Motor neuron (in vitro differentiated cells): ENCODE measurements at places on chromosomes 5 and 9.

GRCh38 chr5:98638701-98639100 lies 134.8 kb upstream of the RGMB start:
- no peak for ATAC-seq

- no peak for ATAC-seq
These were observed 63.6 kb upstream of the SPEF2 start for GRCh38 chr5:35554016-35554415.

- ATAC-seq, result peak; percentile 76
These were observed 151.8 kb downstream of the HSPA4 start for GRCh38 chr5:133203317-133204305.

GRCh38 chr9:16364347-16364746 lies 506.1 kb downstream of the BNC2 start:
- ATAC-seq, result no peak

DNA sequence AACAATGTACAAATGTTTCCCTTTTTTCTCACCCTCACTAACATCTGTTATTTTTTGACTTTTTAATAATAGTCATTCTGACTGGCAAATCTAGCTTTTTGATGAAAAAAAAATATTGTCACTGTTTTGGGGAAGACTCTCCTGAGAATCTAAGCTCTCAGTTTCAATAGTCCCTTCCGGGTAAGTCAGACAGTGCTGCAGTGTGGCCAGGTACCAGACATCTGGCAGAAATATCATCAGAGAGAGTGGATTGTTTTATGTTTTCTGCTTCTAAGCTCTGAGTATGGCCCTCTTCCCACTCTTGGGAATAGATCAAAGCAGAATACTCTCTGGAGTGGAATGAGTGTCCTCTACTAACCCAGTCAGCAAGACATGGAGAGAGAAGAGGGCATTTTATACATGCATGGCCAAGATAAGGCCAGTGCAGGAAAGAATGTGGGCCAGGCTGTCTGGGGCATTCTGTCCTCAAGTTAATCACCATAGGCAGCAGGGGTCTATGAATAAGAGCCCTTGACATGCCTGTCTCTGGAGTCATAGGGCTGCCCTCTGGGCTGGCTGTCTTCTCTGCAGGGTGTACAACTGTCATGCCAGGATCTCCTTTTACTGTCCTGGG lies 38.5 kb upstream of the OR2S2 start:
- ATAC-seq, result no peak
